ENCODE measurements at places on chromosomes 1 and 21.

- DNase-seq, result no peak
Observed at GRCh38 chr1:214901718-214902117, 180.8 kb upstream of the KCNK2 start.

DNA sequence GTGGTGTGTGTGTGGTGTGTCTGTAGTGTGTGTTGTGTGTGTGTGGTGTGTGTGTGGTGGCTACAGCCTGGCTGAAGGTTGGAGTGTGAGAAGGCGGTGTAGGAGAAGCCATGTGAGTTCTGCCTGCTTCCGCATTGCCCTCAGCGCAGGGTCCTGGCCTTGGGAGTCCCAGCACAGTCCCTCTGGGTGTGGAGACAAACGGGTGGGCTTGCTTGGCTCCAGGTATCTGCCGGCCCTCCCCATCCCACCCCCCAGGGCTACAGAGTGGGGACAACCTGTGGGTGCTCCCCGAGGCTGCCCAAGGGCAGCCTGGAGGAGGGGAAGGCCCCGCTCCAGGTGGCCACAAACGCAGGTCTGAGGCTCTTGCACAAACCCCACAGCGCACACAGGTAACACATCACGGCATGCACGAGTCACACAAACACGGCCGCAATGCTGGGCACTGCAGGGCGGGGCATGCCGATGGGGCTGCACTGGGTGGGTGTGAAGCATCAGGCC is 31.7 kb upstream of the ADARB1 start:
- no peak for DNase-seq

DNA sequence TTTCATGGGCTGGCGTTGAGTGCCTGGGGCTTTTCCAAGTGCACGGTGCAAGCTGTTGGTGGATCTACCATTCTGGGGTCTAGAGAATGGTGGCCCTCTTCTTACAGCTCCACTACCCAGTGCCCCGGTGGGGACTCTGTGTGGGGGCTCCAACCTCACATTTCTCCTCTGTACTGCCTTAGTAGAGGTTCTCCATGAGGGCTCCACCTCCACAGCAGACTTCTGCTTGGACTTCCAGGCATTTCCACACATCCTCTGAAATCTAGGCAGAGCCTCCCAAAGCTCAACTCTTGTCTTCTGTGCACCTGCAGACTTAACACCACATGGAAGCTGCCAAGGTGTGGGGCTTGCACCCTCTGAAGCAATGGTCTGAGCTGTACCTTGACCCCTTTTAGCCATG is 82.1 kb downstream of the CCDC18 start:
- no peak for DNase-seq

DNA sequence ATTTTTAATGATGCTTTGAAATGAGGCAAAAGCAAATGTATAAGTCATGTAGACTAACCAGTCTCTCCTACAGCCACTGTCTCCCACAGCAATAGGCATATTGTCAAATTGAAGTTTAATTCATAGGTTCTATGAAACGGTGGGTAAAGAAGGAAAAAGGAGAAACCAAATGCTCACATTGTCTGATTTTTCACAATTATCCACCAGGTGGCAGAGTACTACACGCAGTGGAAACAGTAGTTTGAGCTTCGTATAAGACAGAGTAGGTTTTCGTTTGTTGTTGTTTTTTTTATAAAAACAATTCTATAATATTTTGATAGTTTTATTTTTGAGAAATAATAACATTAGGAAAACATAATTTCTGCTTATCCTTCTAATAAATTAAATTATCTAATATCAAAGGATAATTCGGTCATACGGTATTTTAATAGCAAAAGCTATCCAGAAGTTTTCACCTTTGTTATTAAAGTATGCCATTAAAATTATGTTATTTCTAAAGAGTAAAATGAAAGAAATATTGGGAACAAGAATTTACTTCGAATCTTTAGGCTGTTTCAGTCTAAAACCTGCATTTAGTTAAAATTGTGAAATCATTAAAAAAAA is 39.1 kb downstream of the TYW3 start:
- DNase-seq, result no peak

GRCh38 chr21:42025376-42026081 is 15.4 kb upstream of the ZBTB21 start:
- DNase-seq, result no peak
